GM23338 (cell line): ENCODE measurements at places on chromosomes 5 and 9. TPM values are rescaled to one million over a fixed set of nuclear protein-coding genes. Genes with fewer than 3 reads are reported as not detected.

GRCh38 chr9:97990259-97990658, 7.1 kb downstream of the ANP32B start:
- H3K27ac ChIP-seq, result no peak overlapping the region
- peaks cover 20% of the 10 kb centered on the region; the same call in 1 of the 2 replicates for H3K4me1 ChIP-seq
- H3K27me3 ChIP-seq, result peaks cover 22% of the 10 kb centered on the region
- H3K4me3 ChIP-seq, result no peak overlapping the region

GRCh38 chr5:123203105-123203800, 114.2 kb downstream of the PRDM6 start:
- no peaks in the 10 kb centered on the region for H3K27me3 ChIP-seq
- DNase-seq, result no peak
- H3K36me3 ChIP-seq, result no peaks in the 10 kb centered on the region
- peaks cover 18% of the 10 kb centered on the region for H3K4me1 ChIP-seq

- H3K36me3 ChIP-seq, result no peaks in the 10 kb centered on the region
- no peaks in the 10 kb centered on the region; the same call in 1 of the 2 replicates for H3K4me1 ChIP-seq
- H3K27me3 ChIP-seq, result no peaks in the 10 kb centered on the region
- no peak overlapping the region for H3K4me3 ChIP-seq
- no peak for DNase-seq
- no peak overlapping the region for H3K27ac ChIP-seq
These were observed 383.8 kb downstream of the TMEM232 start for GRCh38 chr5:110342683-110343082.

DNA sequence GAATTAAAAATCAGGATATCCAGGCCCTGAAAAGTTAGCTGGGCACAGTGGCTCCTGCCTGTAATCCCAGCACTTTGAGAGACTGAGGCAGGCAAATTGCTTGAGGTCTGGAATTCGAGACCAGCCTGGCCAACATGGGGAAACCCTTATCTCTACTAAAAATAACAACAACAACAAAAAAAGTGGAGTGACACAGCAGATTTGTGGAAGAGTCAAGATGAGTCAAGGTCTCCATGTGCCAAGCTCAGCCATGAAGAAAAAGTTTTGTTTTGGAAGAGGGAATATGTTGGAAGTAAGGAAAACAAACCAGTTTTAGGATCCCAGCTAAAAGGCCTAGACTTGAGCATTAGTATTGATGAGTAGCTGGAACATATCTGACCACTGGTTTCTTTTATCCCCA, 14.7 kb downstream of the LRRC70 start:
- no peak for DNase-seq
- H3K27ac ChIP-seq, result no peak overlapping the region
- peaks cover 16% of the 10 kb centered on the region for H3K4me1 ChIP-seq
- no peaks in the 10 kb centered on the region for H3K27me3 ChIP-seq
- H3K36me3 ChIP-seq, result peaks cover 5% of the 10 kb centered on the region; the same call in 1 of the 2 replicates

- peaks cover 74% of the 10 kb centered on the region for H3K27me3 ChIP-seq
- peaks cover 17% of the 10 kb centered on the region for H3K4me1 ChIP-seq
- H3K27ac ChIP-seq, result no peak overlapping the region
- peak overlapping the region; percentile 76 for H3K4me3 ChIP-seq
These were observed 1.3 kb downstream of the LVRN start for GRCh38 chr5:115963566-115963965.

GRCh38 chr5:172325452-172325851, 41.9 kb upstream of the UBTD2 start:
- H3K4me3 ChIP-seq, result no peak overlapping the region
- no peak overlapping the region for H3K27ac ChIP-seq
- no peaks in the 10 kb centered on the region for H3K36me3 ChIP-seq
- no peaks in the 10 kb centered on the region for H3K27me3 ChIP-seq
- DNase-seq, result peak; percentile 20
- no peaks in the 10 kb centered on the region for H3K4me1 ChIP-seq

DNA sequence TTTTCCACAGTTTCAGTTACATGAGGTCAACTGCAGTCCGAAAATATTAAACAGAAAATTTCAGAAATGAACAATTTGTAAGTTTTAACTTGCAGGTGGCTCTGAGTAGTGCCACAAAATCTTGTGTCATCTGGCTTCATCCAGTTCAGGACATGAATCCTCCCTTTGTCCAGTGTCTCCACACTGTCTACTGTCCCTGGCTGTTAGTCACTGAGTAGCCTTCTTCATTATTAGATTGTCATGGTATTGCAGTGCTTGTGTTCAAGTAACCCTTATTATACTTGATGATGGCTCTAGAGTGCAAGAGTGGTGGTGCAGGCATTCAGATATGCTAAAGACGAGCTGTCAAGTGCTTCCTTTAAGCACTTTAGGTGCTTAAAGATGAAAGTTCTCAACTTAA, 65.3 kb downstream of the CFAP95 start:
- peaks cover 25% of the 10 kb centered on the region for H3K36me3 ChIP-seq
- H3K27me3 ChIP-seq, result no peaks in the 10 kb centered on the region
- no peak for DNase-seq
- H3K4me1 ChIP-seq, result peaks cover 3% of the 10 kb centered on the region; the same call in 1 of the 2 replicates

DNA sequence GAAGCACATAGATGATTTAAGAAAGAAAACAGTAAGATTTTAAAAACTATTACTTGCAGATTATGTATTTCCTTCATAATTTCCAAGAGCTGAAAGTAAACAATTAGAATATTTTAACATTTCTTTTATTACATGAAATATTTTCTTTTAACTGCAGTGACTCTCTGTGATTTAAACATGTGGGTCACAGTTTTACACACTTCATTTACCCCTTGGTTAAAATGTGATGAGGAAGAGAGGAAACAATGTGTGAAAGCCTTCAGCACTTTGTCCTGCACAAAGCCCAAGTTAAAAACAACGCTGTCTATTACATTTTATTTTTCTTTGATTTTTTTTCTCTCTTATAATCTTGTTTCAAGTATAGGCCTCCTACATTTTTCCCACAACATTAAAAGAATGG, 801.3 kb downstream of the CDH12 start:
- no peaks in the 10 kb centered on the region for H3K36me3 ChIP-seq
- no peaks in the 10 kb centered on the region for H3K27me3 ChIP-seq
- peaks cover 11% of the 10 kb centered on the region for H3K4me1 ChIP-seq
- H3K4me3 ChIP-seq, result no peak overlapping the region

DNA sequence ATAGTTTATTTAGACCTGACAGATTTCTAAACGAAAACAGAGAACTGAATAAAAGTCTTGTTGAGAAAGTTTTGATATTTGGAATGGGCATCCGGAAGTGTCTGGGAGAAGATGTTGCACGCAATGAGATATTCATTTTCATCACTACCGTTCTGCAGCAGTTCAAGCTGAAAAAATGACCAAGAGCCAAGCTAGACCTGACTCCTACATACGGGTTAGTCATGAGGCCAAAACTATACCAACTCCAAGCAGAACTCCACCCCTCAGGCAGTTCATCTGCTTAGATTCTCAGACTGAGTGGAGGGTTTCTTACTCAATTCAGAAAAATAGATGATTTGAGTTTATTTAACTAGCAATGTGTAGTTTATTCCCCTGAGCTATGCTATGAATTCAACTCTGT, 95.4 kb upstream of the ANXA1 start:
- no peak overlapping the region for H3K4me3 ChIP-seq
- H3K27me3 ChIP-seq, result no peaks in the 10 kb centered on the region
- H3K36me3 ChIP-seq, result no peaks in the 10 kb centered on the region
- DNase-seq, result no peak
- H3K4me1 ChIP-seq, result peaks cover 37% of the 10 kb centered on the region
- H3K27ac ChIP-seq, result no peak overlapping the region

GRCh38 chr9:27117489-27118135, 8.6 kb downstream of the TEK start:
- no peak overlapping the region for H3K4me3 ChIP-seq
- H3K4me1 ChIP-seq, result no peaks in the 10 kb centered on the region

DNA sequence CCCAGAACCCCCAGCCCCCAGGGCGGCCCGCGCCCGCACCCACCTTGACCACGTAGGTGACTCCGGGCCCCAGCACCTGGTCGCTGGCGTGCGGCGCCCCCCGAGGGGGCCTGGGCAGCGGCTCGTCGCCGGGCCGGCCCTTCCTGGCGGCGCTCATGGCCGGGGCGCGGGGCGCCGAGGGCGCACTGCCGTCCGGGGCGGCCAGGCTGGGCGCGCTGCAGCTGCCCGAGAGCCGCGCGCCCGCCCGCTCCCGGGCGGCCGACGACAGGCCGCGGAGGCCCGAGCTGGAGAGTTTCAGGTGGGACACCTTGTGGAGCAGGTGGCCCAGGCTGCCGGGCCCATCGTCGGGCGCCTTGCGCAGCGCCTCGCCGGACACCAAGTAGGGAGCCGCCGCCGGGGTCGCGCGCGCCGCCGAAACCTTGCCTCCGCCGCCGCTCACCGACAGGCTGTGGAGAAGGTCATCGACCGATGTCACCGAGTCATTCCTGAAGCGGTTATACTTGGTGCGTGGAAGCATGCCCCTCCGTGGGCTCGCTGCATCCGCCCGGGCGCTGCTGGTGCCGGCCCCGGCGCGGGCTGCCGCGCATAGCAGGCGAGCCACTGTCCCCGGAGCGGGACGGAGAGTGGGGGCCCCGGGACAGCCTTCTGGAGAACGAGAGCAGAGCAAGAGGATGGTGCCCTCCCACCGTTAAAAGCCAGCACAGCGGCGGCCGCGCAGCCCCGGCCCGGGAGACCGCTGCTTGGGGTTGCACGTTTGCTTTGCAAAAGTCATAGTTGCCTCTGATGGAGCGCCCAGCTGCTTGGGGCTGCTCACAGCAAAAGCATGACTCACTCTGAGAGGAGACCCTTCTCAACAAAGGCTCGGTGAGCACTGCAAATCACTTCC, at the start of gene SHC3:
Gene SHC3 (minus strand): TSS at position 875 of the 886 bp plus-strand sequence. CDS start 358 bp downstream, at position 517.
- H3K4me1 ChIP-seq, result peaks cover 28% of the 10 kb centered on the region
- no peaks in the 10 kb centered on the region for H3K36me3 ChIP-seq
- no peak within 1 kb of the TSS for H3K27ac ChIP-seq
- peak; percentile 67 for DNase-seq
- H3K4me3 ChIP-seq, result peak within 1 kb of the TSS; percentile 76

- no peak overlapping the region for H3K27ac ChIP-seq
- H3K36me3 ChIP-seq, result no peaks in the 10 kb centered on the region
- no peak overlapping the region for H3K4me3 ChIP-seq
- DNase-seq, result no peak
- no peaks in the 10 kb centered on the region for H3K4me1 ChIP-seq
These were observed 117.7 kb upstream of the ACTBL2 start for GRCh38 chr5:57600321-57600720.

DNA sequence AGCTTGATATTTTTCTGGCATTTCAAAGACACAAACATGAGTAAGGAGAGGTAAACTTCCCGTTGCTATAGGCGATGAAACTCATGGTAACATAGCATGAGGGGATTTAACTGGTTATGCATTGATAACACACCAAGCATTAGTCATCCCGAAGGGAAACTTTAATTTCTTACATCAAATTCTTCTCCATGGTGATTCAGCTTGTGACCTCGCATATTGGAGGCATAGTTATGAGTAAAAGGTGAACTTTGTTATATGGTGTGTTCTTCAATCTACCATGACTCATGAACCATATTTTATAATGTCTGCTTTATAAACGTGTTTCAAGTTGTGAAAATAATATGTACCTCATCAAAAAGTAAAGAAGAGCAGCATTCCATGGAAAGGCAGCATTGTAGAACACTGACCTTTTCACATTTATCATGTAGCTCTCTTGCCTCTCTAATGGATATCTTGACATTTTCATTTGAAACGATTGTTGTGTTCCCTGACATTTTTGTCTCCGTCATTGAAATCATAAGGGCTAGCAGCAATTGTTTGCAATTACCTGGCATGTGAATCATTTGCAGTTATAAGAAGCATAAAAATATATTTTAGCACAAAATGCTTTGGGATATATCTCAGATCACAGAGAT, 491.8 kb downstream of the ANXA1 start:
- no peak overlapping the region for H3K4me3 ChIP-seq
- H3K4me1 ChIP-seq, result peaks cover 5% of the 10 kb centered on the region; the same call in 1 of the 2 replicates
- H3K36me3 ChIP-seq, result no peaks in the 10 kb centered on the region
- no peak for DNase-seq

DNA sequence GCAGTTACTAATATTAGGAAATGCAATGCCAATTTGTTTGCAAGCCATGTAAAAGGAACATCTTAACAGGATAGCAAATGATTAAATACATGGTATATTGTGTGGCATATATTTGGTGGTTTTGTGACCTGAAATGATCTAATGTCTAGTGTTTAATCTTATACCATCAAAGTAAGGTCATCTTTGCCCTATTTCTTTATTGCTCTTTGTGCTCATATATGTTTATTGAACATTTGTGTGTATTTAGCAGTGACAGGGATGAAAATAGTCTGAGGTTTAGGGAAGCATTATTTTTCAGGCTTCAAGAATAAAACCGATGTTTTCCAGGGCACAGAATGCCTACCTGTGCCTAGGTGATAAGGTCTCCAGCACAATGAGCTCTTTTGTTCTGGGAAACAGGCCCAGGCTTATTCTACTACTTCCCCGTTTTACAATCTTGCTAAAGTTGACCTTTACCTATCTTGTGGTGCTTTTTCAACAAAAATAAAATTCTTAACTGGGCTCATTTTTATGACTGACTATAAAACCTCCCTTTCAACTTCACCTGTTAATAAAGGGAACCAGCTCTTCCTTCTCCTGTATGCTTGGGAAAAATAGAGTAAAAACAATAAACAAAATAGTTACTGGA, 105.6 kb upstream of the ANKH start:
- no peaks in the 10 kb centered on the region for H3K4me1 ChIP-seq
- no peak overlapping the region for H3K27ac ChIP-seq
- no peak overlapping the region for H3K4me3 ChIP-seq
- no peak for DNase-seq

DNA sequence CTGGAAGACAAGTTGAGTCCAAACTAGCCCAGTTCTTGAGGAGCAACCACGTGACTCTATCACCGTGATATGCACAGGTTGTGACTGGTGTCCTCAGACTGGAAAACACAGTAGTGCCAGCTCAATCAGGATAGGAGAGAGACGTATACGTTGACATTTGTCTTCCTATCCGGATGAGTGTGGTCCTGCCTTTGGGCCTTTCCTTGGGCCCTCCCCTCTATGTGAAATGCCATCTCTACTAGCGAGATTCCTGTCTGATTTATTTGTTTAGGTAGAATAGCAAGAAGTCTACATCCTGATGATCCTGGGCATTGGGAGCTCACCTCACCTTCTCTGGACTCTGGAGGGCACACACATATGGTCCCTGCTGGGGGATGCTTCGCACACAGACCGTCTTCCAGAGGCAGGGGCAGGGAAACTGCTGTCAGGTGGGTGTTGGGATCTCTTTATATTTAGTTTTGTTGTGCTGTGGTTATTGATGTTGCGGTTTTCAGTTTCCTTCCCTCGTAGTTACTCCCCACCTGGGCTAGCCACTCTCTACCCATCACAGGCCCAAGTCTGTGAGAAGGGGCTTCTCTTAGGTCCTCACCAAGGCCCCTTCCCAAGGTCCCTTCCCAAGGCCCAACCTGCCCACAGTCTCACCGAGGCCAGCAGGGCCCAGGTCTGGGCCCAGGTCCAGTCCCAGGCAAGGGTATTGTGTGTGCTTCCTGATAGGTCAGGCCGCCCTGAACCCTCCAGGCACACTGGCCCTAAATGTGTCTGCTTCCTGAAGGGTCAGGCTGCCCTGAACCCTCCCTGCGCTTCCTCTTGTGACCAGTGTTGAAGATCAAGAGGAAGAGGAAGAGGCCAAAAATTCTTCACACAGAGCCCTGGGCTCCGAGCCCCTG, 19.0 kb upstream of the SPINK4 start:
- H3K4me1 ChIP-seq, result no peaks in the 10 kb centered on the region
- no peak overlapping the region for H3K27ac ChIP-seq
- H3K27me3 ChIP-seq, result no peaks in the 10 kb centered on the region
- H3K36me3 ChIP-seq, result no peaks in the 10 kb centered on the region

The PPP3R2 gene
- not detected in 2 replicates for polyA plus RNA-seq

The RETREG1 gene
- 3.6 and 3.8 TPM in 2 replicates for polyA plus RNA-seq

The ENHO gene
- 17.5 and 19.7 TPM in 2 replicates for polyA plus RNA-seq

The PCDHGA11 gene
- 2.3 and 3.0 TPM in 2 replicates for polyA plus RNA-seq

The TNPO1 gene
- polyA plus RNA-seq, result 94.7 and 117 TPM in 2 replicates

The C9 gene
- polyA plus RNA-seq, result not detected in 2 replicates

The UGT3A1 gene
- 1.4 and 1.6 TPM in 2 replicates for polyA plus RNA-seq

The CDK9 gene
- polyA plus RNA-seq, result 49.7 and 58.5 TPM in 2 replicates

The PCDHGC4 gene
- polyA plus RNA-seq, result 0.31 TPM in 1 of 2 replicates, not detected in the other

The LCN9 gene
- polyA plus RNA-seq, result not detected in 2 replicates
